ENCODE measurements at places on chromosomes 13 and 19.

- DNase-seq = no peak
These were observed 286.5 kb downstream of the FOXO1 start for GRCh38 chr13:40379794-40380578.

DNA sequence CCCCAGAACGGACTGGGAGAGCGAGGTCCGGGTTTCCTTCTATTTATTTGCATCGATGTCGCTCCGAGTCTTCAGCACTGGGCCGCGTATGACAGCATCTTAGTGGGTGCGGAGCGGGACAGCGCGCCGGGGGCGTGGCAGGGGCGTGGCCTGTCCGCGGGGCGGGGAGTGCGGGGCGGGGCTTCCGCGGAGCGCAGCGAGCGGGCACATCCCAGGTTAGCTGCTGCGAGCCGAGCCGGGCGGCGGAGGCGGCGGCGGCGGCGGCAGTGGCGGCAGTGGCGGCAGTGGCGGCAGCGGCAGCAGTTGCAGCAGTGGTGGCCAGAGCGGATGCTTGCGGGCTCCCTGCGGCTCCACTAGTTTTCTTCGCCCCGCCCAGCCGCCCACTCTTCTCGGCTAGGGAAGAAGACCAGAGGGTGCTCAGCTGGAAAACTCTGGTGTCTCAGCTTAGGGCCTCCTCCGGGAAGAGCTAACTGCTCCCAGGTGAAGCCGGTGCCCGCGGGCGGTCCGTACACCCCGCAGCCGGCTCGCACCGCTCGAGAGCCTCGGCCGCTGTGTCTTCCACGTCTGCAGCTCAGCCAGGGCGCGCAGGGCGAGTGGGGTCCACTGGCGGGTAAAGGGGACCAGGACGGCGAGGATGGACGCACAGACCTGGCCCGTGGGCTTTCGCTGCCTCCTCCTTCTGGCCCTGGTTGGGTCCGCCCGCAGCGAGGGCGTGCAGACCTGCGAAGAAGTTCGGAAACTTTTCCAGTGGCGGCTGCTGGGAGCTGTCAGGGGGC is at the start of gene GPC5:
Gene GPC5 (plus strand): TSS at position 209 of the 776 bp plus-strand sequence.
- DNase-seq = peak; percentile 21

- DNase-seq = no peak
These were observed 130.8 kb downstream of the KLF12 start for GRCh38 chr13:74003374-74003773.

DNA sequence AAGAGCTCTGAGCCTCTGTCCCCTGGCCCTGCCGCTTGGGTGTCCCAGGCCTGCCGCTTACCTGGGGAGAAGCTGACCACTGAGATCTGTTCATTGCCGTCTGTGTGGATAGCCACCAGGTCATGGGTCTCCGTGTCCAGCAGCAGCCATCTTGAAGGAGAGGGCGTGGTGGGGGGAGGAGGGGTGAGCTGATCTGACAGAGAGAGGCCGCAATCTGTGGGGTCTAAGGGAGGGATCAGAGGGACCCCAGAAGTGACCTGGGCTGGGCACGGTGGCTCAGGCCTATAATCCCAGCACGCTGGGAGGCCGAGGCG is 14.6 kb upstream of the GPR4 start:
- DNase-seq = no peak

DNA sequence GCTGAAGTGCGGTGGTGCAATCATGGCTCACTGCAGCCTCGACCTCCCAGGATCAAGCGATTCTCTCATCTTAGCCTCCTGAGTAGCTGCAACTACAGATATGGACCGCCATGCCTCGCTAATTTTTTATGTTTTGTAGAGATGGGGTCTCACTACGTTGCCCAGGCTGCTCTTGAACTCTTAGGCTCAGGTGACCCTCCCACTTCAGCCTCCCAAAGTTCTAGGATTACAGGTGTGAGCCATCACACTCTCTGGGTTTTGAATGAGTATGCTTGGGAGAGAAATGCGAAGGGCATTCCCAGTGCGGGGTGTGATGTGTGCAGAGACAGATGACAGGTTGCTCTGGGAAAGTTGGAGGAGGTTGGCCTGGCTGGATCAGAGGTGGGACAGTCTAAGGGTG is 49.0 kb downstream of the RYR1 start:
- no peak for DNase-seq

- no peak for DNase-seq
These were observed 1.5 kb downstream of the KCNN1 start for GRCh38 chr19:17968362-17968761.

- DNase-seq = no peak
These were observed 7.3 kb upstream of the SBK3 start for GRCh38 chr19:55552620-55553019.

GRCh38 chr13:63481334-63481733 is 2065.7 kb upstream of the PCDH20 start:
- DNase-seq = no peak

DNA sequence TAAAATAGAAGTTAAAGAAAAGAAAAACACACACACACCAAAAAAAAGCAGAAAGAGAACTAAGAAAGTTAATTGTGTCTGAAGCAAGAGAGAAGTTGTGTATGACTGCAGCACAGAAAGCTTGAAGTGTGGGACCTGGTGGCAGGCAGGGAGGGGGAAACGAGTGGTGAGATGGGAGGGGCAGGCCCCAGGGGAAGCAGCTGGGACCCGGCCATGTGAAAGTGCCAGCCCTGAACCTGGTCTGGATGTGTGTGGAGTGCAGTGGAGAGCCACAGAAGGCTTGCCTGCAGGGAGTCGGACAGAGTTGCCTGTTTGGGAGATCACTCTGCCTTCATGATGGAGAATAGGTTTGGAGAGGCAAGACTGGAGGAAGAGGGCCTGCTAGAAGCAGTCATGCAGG is 199.0 kb downstream of the GGACT start:
- no peak for DNase-seq

- DNase-seq = no peak
These were observed 1.3 kb downstream of the ZFP14 start for GRCh38 chr19:36377541-36378178.

GRCh38 chr19:47313754-47314295 is 4.2 kb downstream of the C5AR1 start:
- DNase-seq = no peak

DNA sequence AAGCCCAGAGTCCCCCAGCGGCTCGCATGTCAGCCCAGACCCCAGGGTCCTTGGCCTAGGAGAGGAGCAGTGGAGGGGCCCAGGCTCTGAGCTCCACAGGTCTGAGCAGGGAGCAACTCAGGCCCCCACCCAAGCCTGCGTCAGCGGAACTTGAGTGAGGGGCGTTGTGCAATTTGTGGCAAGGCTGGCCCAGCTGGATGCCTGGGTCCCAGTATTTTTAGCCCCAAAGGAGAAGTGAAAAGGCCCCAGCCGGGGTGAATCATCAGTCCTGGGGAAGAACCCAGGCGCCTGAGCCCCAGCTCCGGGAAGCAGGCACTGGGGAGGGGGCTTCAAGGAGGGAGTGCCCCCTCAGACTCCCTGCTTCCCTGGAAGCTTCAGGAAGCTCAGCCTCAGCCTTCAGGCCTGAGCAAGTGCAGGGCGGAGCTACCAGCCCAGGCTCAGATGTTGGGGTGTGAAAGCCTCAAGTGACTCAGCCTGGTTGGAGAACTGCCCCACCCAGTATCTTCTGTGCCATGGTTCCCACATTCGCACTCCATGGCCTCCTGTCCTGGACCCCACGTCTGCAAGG is 7.2 kb downstream of the MED29 start:
- DNase-seq = no peak
